NCI-H526 treated with DMSO at 0.1 percent for 48 hours (cell line): ENCODE measurements at places on chromosomes 7 and 10.

DNA sequence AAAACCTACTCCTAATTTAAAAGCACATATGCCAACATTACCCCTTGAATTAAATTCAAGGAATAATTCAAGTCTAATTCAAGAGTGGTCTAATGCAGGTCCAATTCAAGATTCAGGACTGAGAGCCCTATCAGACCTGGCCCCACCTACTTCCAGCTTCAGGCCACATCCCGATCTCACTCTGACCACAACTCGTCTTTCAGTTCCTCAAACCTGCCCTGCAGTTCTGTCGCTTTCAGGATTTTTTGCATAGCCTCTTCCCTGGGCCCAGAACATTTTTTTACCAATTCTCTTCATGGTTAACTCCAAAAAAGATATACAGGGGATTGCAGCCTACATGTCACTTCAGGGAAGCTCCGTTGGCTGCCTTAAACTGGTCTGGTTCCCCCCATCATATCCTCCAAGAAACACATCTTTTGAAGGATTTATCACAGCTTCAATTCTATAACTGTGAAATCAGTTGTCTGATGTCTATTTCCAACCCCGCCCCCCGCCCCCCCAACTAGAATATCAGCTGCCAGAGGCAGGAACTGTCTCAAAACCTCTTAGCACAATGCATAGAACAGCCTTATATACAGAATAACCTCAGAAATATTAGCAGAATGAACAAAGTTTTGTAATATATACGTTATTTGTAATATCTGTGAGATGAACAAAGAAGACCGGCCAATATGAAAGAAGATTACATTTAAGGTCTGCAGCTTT is 20.8 kb downstream of the CCDC6 start:
- DNase-seq: no peak

DNA sequence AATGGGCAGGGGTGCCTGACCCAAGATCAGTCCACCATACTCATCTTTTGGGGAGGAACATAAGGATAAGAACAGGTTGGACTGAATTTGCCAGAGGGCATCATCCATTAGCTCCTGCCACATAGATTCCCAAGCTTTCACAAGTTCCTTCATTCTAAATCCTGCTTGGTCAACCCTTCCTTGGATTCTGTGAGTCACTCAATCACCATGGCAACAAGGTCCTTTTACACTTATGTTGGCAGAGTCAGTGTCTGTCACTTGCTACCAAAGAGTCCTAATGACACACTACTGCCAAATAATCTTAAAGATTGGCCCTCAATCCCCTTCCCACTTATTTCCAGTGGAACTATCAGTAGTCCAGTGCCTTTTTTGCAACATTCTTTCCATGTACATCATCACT is 5.0 kb upstream of the LGI1 start:
- no peak for DNase-seq

- no peak for DNase-seq
Observed at GRCh38 chr7:30034501-30034900, 6.3 kb downstream of the PLEKHA8 start.

GRCh38 chr7:77315182-77315591 is 101.0 kb downstream of the GSAP start:
- DNase-seq: no peak

- DNase-seq: no peak
Observed at GRCh38 chr7:107998150-107998549, 4.8 kb downstream of the LAMB1 start.

- no peak for DNase-seq
Observed at GRCh38 chr7:108063520-108063933, 60.6 kb upstream of the LAMB1 start.

- DNase-seq: no peak
Observed at GRCh38 chr10:129033340-129033739, 433.7 kb upstream of the MGMT start.

DNA sequence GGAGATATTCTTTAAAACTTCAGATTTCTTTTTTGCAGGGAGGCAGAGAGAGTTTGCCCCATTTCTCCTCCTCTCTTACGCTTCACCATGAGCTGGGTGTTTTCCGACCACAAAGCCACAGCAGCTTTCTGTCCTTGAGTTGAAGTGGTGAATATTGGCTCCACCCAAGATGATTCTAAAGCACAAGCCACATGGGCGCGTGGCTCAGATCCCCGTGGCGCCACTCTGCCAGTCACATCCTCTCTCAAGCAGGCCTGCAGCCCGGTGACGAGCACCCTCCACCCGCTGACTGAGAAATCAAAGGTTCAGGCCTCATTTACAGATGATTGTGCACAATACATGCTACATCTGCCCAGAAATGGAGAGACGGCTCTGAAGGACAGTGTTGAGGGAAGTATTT is 27.6 kb upstream of the RNF32 start:
- no peak for DNase-seq
